ENCODE measurements at places on chromosomes 5 and 9.

- no peak for DNase-seq
These were observed 57.0 kb downstream of the SECISBP2 start for GRCh38 chr9:89375191-89375760.

DNA sequence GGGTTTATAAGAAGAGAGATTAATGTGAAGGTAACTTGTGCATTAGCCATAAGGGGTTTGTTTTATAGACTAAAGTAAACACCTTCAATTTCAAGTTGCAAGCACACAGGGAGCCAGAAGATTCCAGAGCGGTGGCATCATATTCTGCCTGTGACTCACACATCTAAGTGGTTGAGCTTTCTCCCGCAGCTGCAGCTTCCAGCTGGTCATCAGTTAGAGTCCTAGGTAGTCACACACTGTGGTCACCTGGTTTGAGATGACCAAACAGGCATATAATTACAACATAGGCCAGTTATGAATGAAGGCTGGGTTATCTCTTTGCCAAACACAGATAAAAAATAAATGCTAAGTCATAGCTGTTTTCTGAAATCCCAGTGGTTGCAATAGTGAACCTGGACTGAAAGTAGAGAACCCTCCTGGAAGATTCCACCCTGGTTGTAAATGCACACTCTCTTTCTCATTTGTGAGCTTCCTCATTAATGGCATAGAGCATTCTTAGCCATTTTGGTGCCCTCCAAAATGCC, 171.3 kb downstream of the GDNF start:
- DNase-seq, result peak; percentile 66

DNA sequence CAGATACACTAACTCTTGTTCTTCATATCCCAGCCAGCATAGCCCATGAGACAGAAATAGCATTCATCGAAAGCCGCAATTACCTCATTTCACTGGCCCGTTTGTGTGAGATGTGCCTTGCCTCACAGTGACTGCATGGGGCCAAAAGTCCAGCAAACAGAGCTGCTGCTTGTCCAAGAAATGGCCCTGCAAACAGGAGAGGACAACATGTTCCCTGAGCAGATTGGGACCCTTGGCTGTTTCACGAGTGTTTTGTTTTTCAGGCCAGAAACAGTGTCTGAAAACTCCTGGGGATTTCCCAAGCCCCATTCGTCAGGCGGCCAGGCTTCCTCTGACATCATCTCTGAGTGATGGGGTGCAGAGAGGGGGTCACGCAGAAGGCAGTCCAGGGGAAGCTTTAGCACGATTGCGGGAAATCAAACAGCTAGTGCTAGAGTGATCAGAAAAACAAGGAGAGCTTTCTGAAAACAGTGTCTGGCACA, 503.6 kb upstream of the PAPPA start:
- peak; percentile 86 for DNase-seq

DNA sequence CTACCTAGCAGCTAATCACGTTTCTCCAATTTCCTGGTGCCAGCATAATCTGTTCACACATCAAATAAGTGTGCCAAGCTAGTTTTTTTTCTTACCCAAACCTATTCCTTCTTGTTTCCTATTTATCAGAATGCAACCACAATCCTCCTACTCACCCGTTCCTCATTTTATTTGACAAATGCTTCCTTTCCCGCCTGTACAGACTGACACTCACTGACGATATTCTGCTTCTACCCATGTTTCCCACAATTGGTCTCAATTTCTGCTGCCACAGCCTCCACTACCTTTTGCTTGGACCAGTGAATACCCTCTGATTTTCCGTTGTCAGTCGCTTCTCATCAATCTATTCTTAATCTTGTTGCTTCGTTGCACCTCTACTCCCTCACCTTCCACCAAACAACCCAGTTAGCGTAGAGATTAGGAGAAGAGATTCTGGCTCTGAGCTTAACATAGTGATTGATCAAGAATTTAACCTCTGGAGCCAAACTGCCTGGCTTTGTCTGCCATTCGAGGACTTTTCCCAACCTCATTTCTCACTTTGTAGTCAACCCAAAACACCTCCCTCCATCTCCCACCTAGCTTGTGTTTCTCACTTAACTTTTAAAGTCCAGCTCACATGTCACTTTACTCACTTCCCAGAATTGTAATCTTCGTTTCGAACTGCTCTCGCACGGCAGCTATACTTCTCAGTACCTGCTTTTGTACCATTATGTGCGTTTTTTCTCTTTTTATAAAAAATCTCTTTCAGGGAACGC, 729 bp upstream of the TMEM38B start:
- no peak for DNase-seq

DNA sequence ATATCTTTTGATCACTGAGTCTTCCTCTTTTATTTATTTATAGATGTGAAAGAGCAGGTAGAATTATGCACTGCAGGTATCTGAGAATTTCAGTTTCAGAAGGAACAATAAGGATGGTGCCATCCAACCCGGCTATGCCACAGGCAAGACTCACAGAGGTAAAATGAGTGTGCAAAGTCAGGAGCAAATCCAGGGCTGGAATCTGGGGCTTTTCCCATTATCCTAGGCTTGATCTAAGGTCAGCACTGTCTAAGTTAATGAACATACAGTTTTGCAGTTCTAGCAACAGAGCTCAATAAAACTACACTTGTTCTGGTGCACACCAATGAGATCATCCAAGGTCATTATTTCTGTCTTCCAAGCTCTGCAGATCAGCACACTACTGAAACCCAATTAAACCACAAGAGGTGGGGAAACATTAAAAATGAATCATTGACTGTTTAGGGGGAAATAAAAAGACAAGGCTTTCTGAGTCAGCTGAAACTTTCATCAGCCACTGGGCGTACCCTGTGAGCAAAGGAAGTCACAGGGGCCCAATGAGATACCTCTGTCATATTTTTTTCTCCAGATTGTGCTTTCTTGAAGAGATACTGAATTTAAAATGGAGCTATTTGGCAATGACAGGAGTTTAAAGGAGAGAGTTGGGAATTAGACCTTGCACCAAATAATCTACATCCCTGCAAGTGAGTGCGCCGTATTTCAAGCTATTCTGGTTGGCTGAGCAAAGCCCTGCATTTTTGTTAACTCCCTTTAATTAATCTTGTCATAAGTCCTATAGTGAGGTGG, 662.2 kb upstream of the ZNF608 start:
- peak; percentile 37 for DNase-seq

- DNase-seq, result no peak
These were observed 44.6 kb downstream of the TSSK1B start for GRCh38 chr5:113390224-113390623.

- DNase-seq, result no peak
These were observed 306.5 kb upstream of the ITGA1 start for GRCh38 chr5:52481201-52481600.

- no peak for DNase-seq
These were observed 79.6 kb downstream of the CYFIP2 start for GRCh38 chr5:157345485-157345884.

DNA sequence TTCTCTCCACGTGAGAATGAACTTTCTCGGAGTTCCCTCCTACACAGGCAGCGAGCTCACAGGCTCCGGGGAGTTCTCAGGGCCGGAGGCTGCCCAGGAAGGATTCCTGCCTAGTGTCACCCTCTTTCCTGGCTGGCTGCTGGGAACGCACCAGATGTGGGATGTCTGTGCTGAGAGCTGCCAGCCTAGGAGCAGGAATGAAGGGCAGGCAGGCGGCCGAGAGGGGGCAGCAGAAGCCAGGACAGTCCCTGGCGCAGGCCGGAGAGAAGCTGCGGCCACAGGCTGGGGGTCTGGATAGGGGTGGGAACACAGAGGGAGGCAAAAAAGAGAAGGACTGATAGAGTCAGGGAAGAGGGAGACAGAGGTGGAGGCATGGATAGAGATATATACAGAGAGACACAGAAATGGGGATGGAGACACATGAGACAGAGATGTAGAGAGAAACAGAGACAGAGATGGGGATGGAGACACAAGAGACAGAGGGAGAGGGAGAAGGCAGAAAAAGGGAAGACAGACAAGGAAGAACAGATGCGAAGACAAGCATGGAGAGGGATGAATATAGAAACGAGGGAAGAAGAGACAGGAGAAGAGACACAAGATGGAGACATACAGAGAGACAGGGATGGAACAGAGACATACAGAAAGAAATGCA, 25.3 kb upstream of the ENHO start:
- DNase-seq, result peak; percentile 83

DNA sequence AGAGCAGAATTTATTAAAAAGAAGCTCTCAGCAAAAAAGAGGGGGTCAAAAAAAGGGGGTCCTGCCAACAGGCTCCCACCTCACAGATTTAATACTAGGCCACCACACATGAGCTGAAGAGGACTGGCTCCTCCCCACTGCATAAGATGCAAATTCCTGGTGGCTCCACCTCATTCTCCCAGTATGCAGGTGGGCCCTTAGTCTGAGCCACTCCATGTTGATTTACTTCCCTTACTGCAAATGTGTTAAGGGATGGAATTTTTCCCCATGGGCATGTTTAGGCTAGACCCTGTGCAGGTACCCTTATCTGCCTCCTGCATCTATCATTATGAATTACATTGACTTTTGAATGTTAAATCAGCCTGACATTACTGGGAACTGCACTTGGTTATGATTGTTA, 82.9 kb downstream of the ISOC1 start:
- DNase-seq, result no peak
